ENCODE measurements at places on chromosomes 16 and 17. TPM values are rescaled to one million over a fixed set of nuclear protein-coding genes. Genes with fewer than 3 reads are reported as not detected.

Gene MIEN1
- 72.4 TPM for total RNA-seq

DNA sequence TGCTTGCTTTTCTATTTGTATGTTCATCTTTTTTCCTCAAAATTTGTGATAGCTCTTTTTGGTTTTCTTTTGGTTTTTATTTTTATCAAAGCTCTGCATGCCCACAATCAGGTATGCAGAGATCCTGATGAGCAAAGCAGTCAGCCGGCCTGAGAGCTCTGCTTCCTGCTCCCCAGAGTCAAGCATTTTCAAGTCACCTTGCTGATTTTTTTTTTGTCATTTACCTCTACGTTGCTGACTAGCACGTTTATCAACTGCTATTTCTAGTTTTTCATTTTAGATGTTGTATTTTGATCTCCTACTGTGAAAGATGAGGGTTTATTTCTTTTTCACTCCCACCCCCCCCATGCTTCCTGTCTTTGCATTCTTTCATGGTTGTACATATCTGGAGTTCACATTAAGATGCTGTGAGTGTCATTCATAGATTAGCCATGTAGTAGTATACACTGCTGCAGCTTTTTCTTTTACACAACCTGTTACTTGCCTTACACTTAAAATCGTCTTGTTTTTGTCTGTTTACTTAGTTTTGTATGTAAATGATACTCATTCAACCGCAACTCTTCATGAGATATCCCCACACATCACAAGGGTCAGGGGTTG, 196.2 kb downstream of the LGALS9B start:
- no peak for DNase-seq

DNA sequence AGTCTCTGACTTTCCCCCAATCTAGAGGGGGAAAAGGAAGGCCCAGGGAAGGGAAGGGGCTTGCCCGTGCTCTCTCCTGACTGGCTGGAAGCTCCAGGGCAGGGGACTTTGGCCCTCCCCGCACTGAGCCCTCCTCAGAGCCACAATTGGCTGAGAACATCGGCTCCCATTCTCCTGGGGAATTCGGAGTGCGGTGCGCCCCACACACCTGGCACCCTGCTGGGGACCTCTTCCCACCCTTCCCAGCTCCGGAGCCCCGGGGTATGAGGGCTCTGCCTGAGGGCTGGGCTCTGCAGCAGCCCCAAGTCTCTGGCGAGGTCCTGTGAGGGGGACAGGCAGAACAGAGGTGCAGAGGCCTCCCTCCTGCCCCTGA, 36.0 kb downstream of the PIMREG start:
- no peak for DNase-seq

DNA sequence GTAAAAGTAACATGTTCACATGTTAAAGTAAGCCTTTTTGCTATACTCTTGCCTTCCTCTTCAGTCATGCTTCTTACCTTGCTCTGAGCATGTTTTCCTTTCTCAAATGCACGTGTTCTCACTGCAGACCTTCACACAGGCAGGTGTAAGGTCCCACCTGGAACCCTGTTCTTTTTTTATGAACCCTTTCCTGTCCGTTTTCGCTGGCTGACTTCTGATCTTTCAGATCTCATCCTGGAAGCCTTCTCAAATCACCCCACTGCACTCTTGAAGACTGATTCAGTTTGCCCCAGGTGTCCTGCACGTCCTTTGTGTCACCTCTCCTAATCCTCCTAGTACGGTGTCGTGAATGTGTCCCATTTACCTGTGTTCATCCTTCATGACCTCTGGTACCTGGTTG, 313.6 kb downstream of the SNX29 start:
- DNase-seq, result no peak

- no peak for DNase-seq
Measured at GRCh38 chr17:79633154-79633553, 22.3 kb upstream of the RBFOX3 start.

Data from NCI-H460 (cell line).